ENCODE measurements at places on chromosomes 4 and X.

- DNase-seq: no peak
Observed at GRCh38 chrX:10098270-10098713, 58.5 kb upstream of the CLCN4 start.

- DNase-seq: no peak
Observed at GRCh38 chr4:182683661-182684060, 233.5 kb downstream of the DCTD start.

DNA sequence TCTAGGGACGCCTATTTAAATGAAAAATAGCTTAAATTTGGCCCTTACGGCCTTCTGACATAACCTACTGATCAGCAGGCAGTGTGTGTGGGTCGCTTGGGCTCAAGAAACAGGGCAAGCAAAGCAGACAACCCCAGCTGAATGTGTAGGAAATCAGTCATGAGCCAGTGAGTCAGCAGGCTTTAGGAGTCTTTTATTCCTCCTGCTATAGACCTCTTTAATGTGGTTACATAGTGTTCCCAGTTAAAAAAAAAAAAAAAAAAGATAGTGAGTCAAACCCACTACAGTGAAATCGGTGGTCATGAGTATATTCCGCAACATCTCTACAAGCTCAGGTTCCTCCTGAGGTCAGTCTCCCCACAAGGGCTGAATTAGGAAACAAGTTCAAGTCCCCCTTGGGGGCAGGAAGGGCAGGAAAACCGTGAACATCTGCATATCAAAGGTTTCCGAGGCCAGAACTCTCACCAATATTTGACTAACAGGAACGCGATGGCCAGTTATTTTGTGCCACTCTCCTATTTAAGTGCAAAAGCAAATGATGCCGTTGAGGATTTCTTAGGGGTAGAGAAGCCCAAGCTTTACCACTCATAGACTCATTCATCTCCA lies 32.7 kb downstream of the ACSL1 start:
- DNase-seq: peak; percentile 83

GRCh38 chrX:69555481-69556041 lies 51.4 kb downstream of the NALF2 start:
- no peak for DNase-seq

- DNase-seq: no peak
Observed at GRCh38 chrX:45360571-45360970, 159.9 kb upstream of the DIPK2B start.

GRCh38 chr4:19776929-19777328 lies 474.8 kb upstream of the SLIT2 start:
- DNase-seq: no peak

- no peak for DNase-seq
Observed at GRCh38 chr4:85298037-85298436, 176.9 kb upstream of the ARHGAP24 start.

DNA sequence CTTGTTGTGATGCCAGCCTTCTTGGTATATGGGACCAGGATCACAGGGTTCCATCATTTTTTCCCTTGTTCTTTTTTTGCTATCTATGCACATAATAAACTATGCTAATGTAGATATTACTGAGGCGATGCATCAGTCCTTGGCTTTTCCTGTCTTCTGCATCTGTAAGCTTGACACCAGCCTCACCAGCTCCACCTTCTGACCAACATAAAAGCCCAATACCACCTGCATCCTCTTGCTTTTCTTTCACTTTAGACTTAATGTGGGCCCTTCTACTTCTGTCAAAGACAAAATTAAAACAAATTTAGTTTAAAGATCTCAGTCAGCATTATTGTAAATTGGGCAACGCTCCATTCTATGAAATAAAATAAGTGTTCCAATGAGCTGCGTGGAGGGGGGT lies 1718.8 kb upstream of the PCDH10 start:
- DNase-seq: no peak

GRCh38 chrX:104376937-104377336 lies 122.2 kb upstream of the ESX1 start:
- DNase-seq: no peak

DNA sequence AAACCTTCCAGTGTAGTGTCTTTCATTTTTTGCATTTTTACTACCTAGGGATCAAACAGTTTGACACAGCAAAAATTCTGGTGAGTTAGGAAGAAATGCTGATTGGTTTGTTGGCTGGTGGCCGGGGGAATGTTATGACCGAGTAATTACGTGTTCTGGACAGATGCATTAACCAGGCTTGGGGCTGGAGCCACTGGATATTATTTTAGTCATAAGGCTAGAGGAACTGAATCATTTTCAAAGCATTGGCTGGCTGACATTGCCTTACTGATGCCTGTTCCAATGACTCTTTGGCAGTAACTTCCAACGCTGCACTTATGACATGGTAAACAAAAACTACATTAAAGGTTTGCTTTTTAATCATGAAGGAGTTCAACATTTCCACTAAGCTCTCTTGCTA lies 84.6 kb downstream of the FBXO8 start:
- DNase-seq: no peak

- DNase-seq: no peak
Observed at GRCh38 chr4:26356081-26356501, 35.3 kb downstream of the RBPJ start.

DNA sequence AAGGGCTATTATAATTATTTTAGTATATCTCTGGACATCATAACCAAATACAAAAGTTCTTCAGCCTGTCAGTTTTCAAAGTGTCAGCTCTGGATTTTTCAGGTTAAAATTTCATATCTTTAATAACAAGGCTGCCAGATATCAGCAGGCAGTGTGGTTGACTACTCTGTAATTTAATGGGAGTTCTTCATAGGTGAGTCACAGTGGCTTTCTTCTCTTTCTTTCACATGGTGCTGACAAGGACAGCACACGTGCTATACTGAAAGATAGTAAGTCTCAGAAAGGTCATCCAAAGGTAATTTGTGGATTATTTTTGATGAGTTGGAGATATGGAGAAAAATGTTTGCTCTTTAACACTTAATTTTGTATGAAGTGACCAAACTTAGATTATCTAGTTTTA lies 43.2 kb downstream of the GALNT7 start:
- DNase-seq: peak; percentile 54

- no peak for DNase-seq
Observed at GRCh38 chr4:154422152-154422551, 69.4 kb downstream of the DCHS2 start.

GRCh38 chrX:46258356-46258755 lies 286.9 kb downstream of the ZNF674 start:
- DNase-seq: no peak

- DNase-seq: no peak
Observed at GRCh38 chrX:56763556-56764152, 34.6 kb downstream of the NBDY start.

DNA sequence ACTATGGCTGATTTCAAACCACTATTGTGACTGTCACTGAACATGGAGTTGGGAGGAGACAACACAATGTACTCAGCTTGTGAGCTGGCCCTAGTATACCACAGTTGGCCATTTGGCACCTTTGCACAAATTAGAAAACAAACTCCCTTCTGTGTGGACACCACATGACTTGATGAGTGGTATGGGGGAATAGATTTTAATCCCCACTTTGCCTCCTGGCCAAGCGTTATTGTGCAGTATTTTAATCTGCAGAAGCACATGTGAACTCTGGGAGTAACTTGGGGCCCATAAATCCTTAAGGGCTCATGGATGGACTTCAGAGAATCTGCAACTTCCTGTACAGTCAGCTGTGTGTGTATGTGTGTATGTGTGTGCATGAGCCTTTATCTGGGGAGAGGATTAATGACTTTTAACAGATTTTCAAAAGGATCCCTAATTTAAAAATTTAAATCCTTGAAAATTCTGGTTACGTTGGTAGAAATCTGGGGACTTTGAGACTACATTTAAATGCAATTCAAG lies 105.0 kb upstream of the PAQR3 start:
- DNase-seq: no peak

DNA sequence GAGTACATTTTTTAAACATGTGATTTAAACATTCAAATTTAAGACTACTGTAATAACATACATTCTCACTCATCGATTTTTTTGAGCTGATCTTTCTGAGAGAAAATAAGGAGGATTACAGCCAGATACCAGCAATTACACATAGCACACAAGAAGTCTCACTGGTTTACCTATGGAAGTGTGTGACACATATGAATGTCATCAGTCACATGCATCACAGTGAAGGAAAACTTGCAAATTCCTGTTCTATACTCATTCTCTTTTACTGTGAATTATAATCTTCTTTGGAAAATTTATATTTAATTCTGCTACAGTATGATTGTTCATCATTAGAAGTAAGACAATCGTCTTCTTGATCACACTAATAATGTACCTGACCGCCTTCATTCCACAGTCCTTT lies 21.3 kb upstream of the BMP2K start:
- DNase-seq: no peak

DNA sequence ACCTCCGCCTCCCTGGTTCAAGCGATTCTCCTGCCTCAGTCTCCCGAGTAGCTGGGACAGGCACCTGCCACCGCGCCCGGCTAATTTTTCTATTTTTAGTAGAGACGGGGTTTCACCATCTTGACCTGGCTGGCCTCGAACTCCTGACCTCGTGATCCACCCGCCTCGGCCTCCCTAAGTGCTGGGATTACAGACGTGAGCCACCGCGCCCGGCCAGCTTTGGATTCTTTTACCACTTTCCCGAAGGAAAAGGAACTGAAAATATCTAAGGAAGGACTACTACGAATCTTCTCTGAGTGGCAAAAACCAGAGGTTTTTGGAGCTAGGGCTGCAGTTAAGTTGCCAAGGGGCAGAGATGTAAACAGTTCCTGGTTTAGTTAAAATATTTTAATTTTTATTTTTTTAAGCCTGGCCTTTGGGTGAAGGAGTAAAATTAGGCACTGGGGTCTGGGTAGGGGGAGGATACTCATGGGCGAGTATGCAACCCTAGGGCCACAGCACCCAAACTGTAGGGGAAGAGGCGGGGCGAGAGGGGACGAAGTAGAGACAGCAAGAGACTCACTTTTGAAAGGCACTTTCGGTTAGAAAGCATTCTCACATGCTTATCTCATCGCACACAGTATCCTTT lies 525 bp upstream of the CISD2 start:
- DNase-seq: no peak

GRCh38 chrX:30688641-30689040 lies 35.4 kb downstream of the GK start:
- DNase-seq: no peak

GRCh38 chr4:66766557-66766956 lies 778.7 kb downstream of the CENPC start:
- DNase-seq: no peak

DNA sequence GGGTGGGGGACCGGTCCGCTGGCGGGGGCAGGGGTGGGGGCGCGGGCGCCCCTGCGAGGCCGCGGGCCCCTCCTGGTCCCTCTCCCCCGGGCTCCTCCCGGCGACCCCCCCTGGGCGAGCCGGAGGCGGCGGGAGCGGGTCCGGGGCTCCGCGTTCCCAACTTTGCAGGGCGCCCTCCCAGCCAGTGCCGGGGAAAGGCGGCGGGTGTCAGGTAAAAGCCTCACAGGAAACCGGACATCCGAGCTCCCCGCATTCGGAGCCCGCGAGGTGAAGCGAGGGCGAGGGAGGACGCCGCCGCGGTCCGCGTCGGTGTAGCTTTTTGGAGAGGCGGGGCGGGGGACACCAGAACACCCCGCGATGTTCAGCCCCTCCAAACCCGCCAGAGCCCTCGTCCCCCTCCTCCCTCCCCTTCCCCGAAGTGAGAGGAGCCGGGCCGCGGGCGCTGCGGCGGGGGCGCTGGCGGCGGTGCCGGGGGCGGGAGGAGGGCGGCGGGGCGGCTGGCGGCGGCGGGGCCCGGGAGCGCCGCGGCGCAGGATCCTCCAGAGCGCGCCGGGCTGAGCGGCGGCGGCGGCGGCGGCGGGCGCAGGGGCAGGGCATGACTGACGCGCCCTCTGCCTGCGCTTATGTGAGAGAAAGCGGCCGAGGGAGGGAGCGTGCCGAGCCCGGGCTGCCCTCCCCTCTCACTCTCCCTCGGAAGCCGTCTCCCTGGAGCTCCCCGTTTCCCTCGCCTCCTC lies at the start of gene VEGFC:
Gene VEGFC, minus strand, starts transcription at position 597 of the 734 bp plus-strand sequence. CDS start 611 bp downstream, outside the sequence.
- peak; percentile 72 for DNase-seq

DNA sequence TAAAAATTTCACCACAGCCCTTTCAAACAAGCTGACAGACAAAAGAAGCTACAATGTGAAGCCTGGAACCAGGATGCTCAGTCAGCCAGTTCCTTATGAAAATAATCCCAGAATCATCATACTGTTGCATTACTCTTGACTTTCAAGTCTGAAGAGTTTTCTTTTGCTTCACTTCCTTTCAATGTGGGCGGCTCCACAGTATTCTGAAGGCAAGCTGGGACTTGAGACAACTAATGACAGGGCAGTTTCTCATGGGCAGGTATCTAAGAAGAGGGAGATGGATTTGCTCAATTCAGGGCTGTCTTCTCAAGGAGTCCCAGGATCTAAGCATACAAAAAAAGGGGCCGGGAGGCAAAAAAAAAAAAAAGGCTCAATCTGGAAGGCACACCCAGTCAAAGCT lies 173.4 kb downstream of the PAPSS1 start:
- no peak for DNase-seq

- DNase-seq: no peak
Observed at GRCh38 chr4:35925806-35926205, 318.5 kb downstream of the ARAP2 start.

DNA sequence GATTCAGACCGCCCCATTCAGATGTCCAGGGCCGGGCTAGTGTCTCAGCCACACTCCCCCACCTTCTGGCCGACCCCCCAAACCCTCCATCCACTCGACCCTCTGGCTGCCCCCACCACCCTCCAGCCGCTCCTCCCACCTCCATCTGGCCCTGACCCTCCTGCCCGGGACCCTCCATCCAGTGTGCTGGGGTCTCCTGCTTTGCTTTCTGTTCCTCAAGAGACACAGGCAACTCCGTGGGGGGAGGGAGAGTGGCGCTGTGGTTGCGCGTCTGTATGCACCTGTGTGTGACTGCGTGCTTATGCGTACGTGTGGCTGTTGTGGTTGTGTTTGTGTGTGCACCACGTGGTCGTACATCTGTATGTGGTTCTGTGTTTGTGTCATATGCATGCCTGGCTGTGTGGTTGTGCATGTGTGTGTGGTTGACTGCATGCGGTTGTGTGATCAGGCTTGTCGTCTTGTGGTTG lies 33.3 kb downstream of the CPLX1 start:
- no peak for DNase-seq

DNA sequence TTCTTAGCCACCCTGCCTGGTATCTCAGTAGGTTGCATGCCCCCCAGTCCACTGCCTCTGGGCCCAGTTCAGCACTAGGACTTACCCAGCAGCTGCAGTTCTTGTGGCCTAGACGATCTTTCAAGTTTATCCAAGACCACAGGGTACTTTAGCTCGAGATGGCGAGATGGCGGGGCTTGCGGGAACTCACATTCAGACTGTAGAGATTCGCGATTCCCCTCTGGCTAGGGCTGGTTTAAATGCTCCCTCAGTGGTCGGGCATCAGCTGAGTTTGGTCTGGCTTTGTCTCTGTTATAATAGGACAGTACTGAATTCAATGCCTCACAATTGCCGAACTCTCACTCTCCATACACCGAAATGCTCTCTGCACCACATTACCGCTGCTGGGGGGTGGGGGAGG lies 18.4 kb upstream of the RFC1 start:
- DNase-seq: no peak
